ENCODE measurements at places on chromosomes 1 and 21.

DNA sequence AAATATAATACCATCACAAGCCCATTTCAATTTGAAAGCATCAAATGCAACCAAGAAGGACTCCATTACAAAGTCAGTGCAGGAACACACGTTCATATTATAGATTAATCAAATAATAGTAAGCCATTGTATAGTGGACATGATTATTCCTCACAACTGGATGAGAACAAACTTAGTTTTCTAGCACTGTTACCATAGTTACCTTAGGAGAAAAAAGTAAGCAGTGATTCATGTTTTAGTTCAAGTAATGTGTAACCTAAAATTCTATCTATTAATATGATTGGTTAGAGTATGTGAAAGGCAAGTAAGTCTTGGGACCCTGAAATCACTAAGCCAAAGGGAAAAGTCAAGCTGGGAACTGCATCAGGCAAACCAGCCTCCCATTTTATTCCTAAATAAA lies 15.2 kb downstream of the SSX2IP start:
- DNase-seq = no peak

DNA sequence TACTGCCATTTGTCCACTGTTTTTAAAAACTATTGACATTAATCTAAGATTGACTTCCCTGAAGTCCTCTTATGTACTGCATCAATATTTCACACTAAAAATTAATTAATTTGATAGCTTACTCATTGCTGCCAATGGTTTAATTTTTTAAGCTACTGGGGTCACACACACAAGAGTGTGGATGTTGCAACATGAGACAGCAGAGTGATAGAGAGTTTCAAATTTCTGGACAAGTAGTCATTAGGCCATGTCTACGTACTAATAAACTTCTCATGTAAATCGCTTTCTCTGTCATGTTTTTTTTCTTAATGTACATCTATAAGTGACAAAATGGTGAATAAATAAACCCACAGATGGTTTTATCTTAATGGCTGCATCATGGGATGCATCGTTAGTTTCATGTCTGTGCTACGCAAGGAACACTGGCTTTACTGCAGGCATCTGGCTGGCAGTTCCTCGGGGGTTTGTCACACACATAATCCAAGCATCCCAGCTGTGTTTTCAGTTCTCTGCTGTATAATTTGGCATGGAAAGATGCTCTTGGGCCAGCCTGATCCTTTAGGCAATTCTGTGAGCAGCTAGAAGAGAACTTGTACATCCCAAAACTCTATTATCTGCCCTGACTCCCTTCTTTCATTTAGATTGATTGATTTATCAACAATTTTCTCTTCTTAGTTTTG lies 16.4 kb upstream of the CHODL start:
- no peak for DNase-seq

DNA sequence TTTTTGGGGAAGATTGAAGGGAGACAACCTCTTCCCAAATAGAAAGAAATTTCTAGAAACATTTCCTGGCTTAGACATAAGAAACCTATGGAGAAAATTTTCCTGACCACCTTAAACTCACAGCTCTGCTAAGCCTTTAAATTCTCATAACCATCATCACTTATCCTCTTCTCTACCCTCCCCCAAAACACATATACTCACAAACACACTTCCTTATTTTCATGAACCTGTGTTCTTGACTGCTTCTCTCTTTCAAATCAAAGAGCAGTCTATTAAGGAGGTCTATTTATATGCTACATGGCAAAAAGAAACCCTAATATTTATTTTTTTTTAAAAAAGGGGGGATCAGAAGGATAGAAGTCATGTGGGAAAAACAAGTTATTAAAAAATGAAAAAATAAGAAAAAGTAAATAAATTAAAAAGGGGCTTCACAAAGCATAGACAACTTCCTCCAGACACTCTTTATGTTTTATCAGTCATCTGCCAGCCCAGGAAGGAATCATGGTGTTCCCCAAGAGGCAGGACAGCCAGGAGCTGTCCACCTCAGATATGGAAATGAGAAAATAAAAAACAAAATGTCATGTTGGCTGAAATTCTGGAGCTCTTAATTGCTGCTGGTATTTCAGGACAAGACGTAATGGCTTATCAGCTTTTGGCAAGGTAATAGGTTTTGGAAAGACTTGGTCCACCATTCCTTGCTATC lies 12.8 kb upstream of the RGS2 start:
- no peak for DNase-seq

DNA sequence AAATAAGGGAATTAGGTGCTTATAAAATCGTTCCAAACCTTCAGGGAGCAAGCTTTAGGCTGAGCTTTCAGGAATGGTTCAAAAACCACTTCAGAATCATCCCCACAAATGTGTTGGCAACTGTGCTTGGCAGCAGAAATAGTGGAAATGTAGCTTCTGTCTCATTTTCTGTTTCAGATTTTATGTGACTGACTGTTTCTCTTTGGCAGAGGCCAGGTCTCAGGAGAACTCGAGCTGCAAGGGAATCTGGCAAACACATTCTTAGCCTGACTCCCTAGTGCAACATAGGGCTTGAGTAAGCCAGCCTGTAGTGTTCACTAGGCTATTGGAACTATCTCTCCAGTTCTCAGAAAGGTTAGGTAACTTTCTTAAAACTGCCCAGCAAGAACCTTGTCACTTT lies 128.6 kb downstream of the PLA2G4A start:
- DNase-seq = no peak

GRCh38 chr1:24426744-24427544 lies 11.3 kb downstream of the NIPAL3 start:
- no peak for DNase-seq

DNA sequence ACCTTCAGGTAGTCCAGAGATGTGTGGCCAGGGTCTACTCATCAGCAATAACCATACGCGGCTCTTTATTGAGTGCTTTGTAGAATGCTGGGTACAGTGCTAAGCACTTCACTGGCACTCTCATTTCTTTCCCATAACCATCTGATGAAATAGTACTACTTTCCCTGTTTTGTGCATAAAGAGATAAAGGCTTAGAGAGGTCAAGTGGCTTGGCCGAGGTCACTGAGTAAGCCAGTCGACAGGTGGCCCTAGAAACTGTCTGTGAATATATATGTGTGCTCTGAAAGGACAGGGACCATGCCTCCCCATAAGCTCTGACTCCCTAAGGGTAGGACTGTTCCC lies 52.8 kb downstream of the NENF start:
- no peak for DNase-seq

DNA sequence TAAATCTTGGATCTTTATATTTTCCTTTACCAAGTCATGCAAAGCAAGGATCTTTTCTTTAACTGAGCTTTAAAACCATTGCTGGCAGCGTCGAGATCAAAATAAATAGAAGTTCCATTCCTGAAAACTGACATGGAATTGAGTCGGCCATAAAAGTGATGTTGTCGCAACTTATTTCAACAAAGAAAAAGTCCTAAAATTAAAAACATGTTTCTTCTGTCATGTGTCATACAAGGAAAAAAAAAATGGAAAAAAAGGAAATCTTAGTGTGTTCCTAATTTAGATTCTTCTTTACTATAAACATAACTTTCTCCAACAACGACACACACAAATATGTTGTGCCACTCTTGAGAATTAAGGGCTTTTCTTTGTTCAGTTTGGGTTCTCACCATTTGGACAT lies 34.9 kb downstream of the GREM2 start:
- DNase-seq = no peak

Data from activated CD4-positive, alpha-beta T cell treated with anti-CD3 and anti-CD28 coated beads, Interleukin-2, amount 50 U/mL, for 48 hours (primary cell).